ENCODE measurements at places on chromosomes 16 and 17.

- no peak for DNase-seq
Measured at GRCh38 chr16:53131050-53131362, 76.2 kb downstream of the CHD9 start.

DNA sequence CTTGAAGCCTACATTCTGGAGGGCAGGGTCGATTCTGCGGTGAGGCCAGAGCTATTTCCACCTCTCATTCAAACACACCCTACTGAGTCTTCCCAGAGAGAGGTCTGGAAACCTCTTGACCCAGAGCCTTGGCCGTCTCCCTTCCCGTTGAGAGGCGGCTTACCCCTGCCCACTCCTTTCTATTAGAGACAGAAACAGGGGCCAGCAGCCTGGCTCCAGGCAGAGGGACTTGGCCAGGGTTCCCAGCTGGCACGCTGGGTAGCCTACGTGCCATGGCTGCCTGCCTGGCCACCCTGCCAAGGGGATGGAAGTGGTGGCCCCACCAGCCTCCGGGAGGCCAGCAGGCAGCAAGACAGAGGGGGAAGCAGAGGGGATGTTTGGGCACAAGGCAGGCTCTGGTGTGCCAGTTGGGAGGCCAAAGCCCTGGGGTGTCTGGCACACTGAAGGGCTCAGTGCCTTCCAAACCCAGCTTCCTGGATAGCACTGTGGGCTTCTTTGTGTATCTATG is 6.0 kb downstream of the STAC2 start:
- DNase-seq, result no peak

- DNase-seq, result no peak
Measured at GRCh38 chr17:2366747-2367494, 29.6 kb downstream of the SGSM2 start.

DNA sequence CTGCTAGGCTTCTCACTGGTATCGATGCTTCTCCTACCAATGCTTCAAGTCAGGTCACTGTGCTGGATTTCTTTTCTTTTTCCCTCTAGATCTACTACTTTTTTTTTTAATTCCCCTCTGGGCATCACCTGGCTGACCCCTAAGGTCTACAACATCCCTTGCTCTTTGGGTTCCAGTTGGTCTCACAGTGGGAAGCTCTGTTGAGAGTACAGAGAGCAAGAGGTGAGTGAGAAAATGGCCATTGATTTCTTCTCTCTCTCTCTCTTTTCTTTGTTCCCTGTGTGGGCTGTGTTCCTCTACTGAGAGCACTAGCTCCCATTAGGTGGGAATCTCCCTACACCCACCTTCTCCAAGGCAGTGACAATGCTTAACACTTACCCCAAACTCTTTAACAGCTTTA is 413.4 kb downstream of the KCNJ2 start:
- no peak for DNase-seq

GRCh38 chr17:13413001-13413400 is 188.7 kb downstream of the HS3ST3A1 start:
- no peak for DNase-seq

All from left colon (tissue), 2 donors.